ENCODE measurements at places on chromosomes 16 and 17.
A peak's percentile ranks its signal among the peaks of the same experiment; 100 is the strongest.

DNA sequence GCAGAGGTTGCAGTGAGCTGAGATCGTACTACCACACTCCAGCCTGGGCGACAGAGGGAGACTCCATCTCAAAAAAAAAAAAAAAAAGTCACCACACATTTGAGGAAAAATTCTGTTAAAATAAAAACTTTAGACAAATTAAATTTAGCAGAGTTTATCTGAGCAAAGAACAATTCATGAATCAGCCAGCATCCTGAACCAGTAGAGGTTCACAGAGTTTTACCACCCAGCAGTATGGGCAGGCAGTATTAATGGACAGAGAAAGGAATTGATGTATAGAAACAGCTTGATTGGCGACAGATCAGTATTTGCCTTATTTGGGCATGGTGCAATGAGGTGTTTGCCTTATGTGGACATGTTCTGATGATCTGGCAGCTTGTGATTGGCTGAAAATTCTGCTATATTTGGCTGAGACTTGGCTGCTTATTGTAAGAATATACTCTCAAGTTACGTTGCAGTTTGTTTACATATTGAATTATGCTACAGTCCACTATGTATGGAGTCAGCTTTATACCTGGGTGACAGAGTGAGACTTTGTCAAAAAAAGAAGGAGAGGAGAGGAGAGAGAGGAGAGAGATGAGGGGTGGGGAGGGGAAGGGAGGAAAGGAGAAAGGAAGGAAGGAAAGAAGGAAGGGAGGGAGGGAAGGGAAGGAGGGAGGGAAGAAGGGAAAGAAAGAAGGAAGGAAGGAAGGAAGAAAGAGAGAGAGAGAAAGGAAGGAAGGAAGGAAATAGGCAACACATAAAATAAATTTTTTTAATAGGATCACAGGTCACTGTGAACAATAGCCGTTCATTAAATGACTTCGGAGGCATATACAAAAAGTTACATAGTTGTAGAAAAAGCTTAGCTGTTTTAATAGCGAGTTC, 14.6 kb downstream of the ABCC3 start:
- no peak for DNase-seq

GRCh38 chr16:87491522-87492290, 1.1 kb downstream of the ZCCHC14 start:
- no peak for DNase-seq

DNA sequence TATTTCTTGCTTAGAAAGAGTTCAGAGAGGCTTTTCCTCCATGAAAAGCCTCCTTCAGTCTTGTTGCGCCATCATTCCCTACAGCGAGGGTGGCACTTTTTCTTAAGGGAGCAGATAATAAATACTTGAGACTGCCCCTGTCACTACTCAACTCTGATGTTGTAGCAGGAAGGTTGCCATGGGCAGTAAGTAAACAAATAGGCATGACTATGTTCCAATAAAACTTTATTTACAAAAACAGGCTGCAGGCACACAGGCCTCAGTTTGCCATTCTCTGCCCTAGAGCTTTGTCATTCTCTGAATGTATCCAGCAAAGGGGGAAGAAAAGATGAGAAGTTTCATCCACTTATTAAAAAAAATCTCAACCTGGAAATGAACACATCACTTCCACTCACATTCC, 60.4 kb downstream of the MYOCD start:
- DNase-seq, result no peak

GRCh38 chr17:66420961-66421371, 118.6 kb downstream of the PRKCA start:
- no peak for DNase-seq

DNA sequence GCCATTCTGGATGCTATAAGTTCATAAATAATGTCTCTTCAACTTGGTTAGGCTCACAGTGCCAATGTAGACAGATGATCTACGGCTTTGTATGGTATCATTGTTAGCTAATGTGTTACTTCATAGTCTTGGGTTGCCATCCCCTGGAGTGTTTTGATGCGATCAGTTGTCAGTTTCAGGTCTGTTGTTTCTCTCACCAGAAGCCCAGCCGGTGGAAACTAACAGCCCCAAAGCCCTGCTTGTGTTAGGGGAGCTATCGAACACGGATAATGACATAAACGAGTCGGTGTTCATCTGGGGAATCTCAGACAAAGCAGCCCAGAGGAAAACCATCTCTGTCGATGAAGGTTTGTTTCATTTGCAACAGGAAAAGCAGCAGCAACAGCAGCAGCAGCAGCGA, 107.4 kb upstream of the ANKFN1 start:
- no peak for DNase-seq

DNA sequence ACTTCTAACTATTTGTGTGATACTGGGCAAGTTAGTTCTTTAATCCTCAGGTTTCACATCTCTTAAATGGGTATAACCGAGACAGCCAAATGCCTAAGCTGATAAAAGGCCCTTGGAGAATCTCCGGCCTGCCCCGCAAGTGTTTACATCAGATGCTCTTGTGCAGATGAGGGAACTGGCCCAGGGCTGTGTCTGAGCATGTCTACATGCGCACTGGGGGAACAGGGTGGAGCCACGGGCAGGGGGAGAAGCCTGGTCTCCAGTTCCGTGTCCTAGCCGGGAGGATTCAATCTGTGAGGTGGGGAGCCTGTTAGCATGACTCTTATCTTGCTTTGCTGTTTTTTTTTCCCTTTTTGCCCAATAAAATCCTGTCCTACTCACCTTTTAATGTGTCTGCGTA, 222.9 kb downstream of the CDH8 start:
- no peak for DNase-seq

DNA sequence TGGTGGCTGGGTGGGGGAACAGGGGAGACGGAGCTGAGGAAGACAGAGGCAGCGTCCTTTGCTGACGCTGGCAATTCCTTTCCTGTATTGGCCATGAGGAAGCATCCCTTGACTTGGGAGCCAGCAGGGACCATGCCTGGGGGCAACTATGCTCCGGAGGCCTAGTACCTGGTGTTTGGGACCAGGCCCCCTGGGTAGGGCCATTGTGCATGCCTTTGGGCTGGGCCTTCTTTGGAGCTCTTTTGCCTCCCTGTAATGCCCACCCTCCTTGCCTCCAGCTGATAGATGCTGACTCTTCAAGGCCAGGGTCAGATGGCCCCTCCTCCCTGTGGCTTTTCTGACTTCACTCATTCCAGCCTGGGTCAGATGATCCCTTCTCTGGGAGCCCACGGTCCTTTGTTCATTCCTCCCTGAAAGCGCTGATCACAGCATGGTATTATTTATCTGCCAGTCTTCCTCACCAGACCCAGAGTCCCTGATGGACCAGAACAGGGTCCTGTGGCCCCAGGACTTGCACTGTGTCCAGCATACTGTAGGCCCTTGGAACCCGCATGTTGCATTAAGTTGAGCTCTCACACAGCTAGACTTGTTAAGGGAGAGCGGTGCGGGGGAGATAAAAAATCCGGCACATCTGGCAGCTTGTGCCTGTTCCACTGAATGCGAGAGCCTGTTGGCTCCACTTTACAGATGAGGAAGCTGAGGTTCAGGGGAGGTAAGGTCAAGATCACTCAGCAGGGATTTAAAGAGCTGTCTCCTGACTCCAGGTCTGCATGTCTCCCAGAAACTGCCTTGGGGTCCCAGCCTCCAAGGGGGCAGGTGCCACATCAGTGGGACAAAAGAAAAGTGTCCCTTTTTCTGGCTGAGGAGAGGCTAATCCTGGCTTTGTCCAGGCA, 2.9 kb downstream of the STARD3 start:
- no peak for DNase-seq

DNA sequence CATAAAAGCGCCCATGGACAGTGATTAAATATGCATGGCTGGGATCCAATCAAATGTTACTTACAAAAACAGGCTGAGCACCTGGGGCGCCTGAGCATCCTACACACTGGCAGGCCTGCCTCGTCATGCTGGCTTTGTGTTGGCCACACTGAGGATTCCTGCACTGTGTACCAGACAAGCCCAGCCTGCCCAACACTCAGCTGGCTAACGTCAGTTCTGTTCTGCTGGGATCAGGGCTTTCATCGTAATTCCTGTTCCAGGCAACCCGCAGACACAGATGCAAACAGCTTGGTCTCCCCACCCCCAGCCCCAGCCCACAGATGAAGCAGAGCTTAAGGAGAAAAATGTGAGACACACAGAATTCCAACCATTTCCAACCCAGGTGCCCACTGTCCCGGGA, 30.7 kb downstream of the PIMREG start:
- DNase-seq, result no peak

GRCh38 chr16:55000595-55000994, 69.9 kb downstream of the IRX5 start:
- no peak for DNase-seq

- DNase-seq, result peak; percentile 77
Observed at GRCh38 chr17:75848523-75849278, 4.5 kb upstream of the UNC13D start.

Data from stimulated activated CD8-positive, alpha-beta memory T cell treated with anti-CD3 and anti-CD28 coated beads, Interleukin-15, amount 100 ng/mL, for 1 hour (primary cell).